Prostate gland (tissue), 2 donors: ENCODE measurements at places on chromosomes 3 and 15. TPM values are rescaled to one million over a fixed set of nuclear protein-coding genes. Genes with fewer than 3 reads are reported as not detected.

DNA sequence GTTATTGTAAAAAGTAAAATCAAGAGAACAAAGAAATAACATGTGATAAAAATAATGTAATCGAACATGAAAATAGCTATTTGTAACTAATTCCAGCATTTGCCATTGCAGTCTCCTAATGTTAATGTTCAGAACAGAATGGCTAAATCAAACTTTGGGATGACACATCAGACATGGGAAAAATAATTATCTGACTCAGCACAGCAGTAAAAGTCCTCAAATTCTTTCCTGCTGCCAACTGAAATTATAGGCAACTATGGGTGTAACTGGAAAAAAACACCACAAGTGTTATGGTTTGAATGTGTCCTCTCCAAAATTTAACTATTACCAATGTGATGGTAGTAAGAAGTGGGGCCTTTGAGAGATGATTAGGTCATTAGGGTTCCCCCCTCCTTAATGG lies 446.7 kb downstream of the C3orf38 start:
- no peaks in the 10 kb centered on the region for H3K27me3 ChIP-seq
- no peak overlapping the region for H3K4me3 ChIP-seq
- H3K27ac ChIP-seq, result no peak overlapping the region
- no peak for DNase-seq
- no peaks in the 10 kb centered on the region for H3K36me3 ChIP-seq

GRCh38 chr3:126464997-126465396 lies 10.7 kb downstream of the ZXDC start:
- no peak overlapping the region for H3K4me3 ChIP-seq
- DNase-seq, result no peak
- peaks cover 18% of the 10 kb centered on the region for H3K36me3 ChIP-seq
- H3K27ac ChIP-seq, result no peak overlapping the region
- no peaks in the 10 kb centered on the region for H3K4me1 ChIP-seq

SLC12A1 gene
- not detected for total RNA-seq

TXNRD3 gene
- 14.4 TPM for total RNA-seq

- no peaks in the 10 kb centered on the region for H3K27me3 ChIP-seq
- H3K27ac ChIP-seq, result no peak overlapping the region
- no peaks in the 10 kb centered on the region for H3K36me3 ChIP-seq
- no peak overlapping the region for H3K4me3 ChIP-seq
- DNase-seq, result no peak
Measured at GRCh38 chr15:96362755-96363651, 32.5 kb downstream of the NR2F2 start.

CAMK2N2 gene
- not detected for total RNA-seq

RFTN1 gene
- 7.4 TPM for total RNA-seq

DNA sequence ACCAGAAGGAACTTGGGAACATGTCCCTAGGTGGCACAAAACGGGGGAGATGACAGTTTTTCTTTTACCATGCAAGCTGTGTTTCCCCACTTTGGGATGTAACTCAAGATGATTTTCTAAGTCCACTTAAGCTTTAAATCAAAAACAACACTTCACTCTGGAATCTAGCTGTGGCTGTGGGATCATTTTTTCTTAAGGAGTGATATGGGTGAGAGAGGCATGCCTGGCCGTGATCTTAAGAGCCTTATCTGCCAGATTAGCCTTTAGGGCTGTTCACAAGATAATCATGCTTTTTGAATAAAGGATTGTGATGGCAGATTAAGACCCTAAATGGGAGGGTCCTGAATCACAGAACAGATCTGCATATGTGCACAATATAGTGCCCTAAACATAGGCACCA lies 384.8 kb upstream of the SEMA6D start:
- H3K4me3 ChIP-seq, result no peak overlapping the region
- H3K36me3 ChIP-seq, result no peaks in the 10 kb centered on the region
- DNase-seq, result no peak
- H3K27ac ChIP-seq, result no peak overlapping the region
- H3K27me3 ChIP-seq, result no peaks in the 10 kb centered on the region

- no peaks in the 10 kb centered on the region for H3K4me1 ChIP-seq
- H3K27ac ChIP-seq, result no peak overlapping the region
- DNase-seq, result no peak
- no peaks in the 10 kb centered on the region for H3K36me3 ChIP-seq
- no peaks in the 10 kb centered on the region for H3K27me3 ChIP-seq
Measured at GRCh38 chr15:56272454-56272853, 28.8 kb upstream of the RFX7 start.

- H3K4me1 ChIP-seq, result no peaks in the 10 kb centered on the region
- DNase-seq, result no peak
- H3K27me3 ChIP-seq, result no peaks in the 10 kb centered on the region
- no peaks in the 10 kb centered on the region for H3K36me3 ChIP-seq
Measured at GRCh38 chr15:92290359-92290992, 103.2 kb upstream of the ST8SIA2 start.

DNA sequence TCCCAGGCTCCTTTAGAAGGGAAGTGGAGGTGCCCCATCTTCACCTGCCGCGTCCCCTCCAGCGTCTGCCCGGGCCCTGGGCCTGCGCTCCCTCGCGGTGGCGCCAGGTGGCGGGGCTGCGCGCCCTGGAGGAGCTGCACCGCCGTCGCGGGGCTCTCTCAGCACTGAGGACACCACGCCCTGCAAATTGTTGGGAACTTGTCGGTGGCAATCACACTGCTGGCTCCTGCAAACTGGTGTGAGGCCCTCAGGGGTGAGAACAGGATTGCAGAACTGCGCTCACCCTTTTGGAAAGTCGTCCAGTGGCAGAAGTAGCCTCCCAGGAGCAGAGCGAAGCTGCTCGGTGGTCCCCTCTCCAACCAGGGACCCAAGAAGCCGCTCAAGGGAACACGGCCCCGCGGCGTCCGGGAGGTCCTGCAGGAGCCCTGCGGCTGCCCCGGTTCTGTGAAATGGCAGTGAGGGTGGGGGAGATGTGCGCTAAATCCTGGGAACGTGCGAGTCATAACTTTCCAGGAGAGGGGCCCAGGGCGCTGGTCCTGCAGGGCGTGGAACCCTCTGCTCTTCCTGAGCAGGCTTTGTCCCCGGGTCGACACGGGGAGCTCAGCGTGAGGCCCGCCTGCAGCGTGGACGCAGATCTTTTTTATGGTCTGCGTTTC lies 995 bp upstream of the LRRK1 start:
- DNase-seq, result peak; percentile 83
- H3K27ac ChIP-seq, result peak overlapping the region; percentile 86
- H3K36me3 ChIP-seq, result no peaks in the 10 kb centered on the region
- H3K27me3 ChIP-seq, result no peaks in the 10 kb centered on the region
- peak overlapping the region; percentile 63 for H3K4me3 ChIP-seq

ALCAM gene
- total RNA-seq, result 91.2 TPM

DNA sequence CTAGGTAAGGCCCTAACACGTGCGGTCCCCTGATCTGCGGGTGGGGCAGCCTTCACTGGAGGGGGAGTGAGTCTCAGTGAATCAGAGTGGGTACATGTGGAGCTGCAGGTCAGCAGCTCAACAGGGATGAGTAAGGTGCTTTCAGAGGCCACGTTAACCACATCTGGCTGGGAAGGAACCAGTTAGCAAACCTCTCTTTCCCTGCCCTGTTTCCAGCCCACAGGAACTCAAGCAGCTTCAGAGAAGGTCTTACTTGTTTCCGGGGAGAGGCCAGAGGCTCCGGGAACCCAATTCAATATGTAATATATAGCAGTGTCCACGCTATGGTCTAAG lies 175.3 kb downstream of the XXYLT1 start:
- peaks cover 4% of the 10 kb centered on the region for H3K4me1 ChIP-seq
- no peak for DNase-seq
- H3K27me3 ChIP-seq, result no peaks in the 10 kb centered on the region
- H3K4me3 ChIP-seq, result no peak overlapping the region
- H3K27ac ChIP-seq, result no peak overlapping the region

- no peaks in the 10 kb centered on the region for H3K4me1 ChIP-seq
- no peaks in the 10 kb centered on the region for H3K36me3 ChIP-seq
- no peak overlapping the region for H3K4me3 ChIP-seq
- H3K27me3 ChIP-seq, result no peaks in the 10 kb centered on the region
- H3K27ac ChIP-seq, result no peak overlapping the region
- no peak for DNase-seq
Measured at GRCh38 chr3:106013971-106014370, 145.2 kb upstream of the CBLB start.

GRCh38 chr15:39922462-39923092 lies 2.5 kb upstream of the GPR176 start:
- DNase-seq, result no peak
- no peaks in the 10 kb centered on the region for H3K27me3 ChIP-seq
- H3K4me3 ChIP-seq, result no peak overlapping the region
- no peak overlapping the region for H3K27ac ChIP-seq

GRCh38 chr15:55872471-55872870 lies 120.9 kb downstream of the NEDD4 start:
- H3K27me3 ChIP-seq, result no peaks in the 10 kb centered on the region
- no peaks in the 10 kb centered on the region for H3K4me1 ChIP-seq
- H3K36me3 ChIP-seq, result no peaks in the 10 kb centered on the region
- no peak for DNase-seq
- H3K27ac ChIP-seq, result no peak overlapping the region

DNA sequence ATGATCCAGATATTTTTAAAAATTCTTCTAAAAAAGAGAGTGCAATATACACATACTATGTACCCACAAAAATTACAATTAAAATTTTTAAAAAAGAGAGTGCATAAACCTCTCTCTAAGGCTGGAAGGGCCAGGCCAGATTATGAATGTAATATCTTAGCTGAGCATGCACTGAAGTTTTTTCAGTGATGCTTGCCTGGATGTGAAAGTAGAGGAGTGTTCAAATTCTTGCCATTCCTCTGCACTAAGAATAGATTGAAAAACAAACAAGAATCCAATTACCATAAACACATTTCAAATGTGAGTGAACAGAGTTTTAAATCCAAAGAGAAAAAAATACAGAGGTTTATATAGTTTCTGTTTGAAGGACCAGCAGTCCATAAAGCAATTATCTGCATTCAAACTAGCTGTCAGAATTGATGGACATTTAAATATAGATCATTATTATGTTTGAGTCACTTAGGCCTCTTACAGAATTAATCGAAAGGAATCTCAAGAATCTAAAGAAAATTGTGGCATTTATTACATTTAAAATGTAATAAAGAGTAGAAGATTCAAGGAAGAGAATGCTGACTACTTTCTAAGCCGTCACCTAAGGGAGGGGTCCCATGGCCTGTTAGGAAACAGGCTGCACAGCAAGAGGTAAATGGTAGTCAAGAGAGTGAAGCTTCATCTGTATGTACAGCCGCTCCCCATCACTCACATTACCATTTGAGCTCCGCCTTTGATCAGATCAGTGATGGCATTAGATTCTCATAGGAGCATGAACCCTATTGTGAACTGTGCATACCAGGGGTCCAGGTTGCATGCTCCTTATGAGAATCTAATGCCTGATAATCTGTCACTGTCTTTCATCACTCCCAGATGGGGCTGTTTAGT lies 159.3 kb upstream of the MDFIC2 start:
- no peak for DNase-seq
- H3K4me1 ChIP-seq, result no peaks in the 10 kb centered on the region
- no peak overlapping the region for H3K4me3 ChIP-seq
- H3K27ac ChIP-seq, result no peak overlapping the region
- no peaks in the 10 kb centered on the region for H3K36me3 ChIP-seq

DNA sequence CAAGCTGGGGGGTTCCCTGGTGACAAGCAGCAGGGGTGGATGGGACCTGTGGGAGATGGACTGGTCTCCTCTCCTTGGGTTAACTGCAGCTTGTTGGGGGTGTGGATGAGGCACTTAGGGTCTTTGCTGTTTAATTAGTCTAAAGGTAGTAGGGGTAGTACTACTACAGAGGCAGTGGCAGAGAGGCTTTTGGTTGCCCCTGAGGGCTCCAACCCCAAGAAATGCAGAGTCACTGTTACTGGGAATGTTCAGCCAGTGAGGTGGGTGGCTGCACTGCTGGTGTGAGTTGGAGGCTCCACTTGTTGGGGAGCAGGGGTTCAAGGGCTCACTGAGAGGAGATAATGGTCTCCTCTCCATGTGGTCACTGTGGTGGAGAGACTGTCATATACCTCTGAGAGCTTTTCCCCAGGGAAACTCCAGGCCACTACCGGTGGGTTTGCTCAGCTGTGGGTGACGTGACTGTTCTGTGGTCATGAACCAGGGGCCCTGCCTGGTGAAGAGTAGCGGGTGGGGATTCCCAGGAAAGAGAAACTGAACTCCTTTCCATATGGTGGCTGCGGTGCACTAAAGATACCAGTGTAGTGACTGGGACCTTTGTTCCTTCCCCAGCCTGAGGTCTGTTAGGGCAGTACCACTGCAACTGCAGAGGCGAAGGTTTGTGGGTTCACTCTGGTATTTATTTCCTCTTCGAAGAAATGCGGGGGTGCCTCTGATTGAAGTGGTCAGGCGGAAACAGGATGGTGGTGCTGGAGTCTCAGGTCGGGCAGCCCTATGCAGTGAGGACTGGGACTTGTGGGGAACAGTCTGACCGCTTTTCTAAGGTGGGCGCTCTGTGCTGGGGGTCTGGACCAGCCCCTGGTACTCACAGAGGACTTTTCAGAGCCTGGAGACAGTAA lies 68.9 kb upstream of the TNFSF10 start:
- H3K4me3 ChIP-seq, result no peak overlapping the region
- no peaks in the 10 kb centered on the region for H3K27me3 ChIP-seq
- H3K4me1 ChIP-seq, result peaks cover 3% of the 10 kb centered on the region
- DNase-seq, result no peak
- no peak overlapping the region for H3K27ac ChIP-seq
- no peaks in the 10 kb centered on the region for H3K36me3 ChIP-seq

DNA sequence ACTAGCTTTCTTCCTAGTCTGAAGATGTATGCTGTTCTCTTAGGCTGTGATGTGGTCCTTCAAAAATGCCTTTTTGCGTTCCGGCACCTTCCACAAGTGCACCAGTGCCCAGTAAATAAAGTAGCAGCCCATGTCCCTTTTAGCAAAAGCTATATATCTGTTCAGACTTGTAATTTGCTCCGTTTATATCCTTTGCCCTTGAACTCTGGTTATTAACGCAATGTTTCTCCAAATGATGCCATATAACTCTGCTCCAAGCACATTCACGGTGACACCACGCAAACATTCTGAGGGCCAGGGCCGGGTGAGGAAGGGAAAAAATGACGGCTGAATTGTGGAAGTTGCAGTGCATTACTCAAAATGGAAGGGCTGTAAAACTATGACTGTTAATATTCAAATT lies 1001.1 kb upstream of the NR2F2 start:
- H3K36me3 ChIP-seq, result no peaks in the 10 kb centered on the region
- H3K4me1 ChIP-seq, result no peaks in the 10 kb centered on the region
- H3K4me3 ChIP-seq, result no peak overlapping the region
- no peak for DNase-seq
- H3K27me3 ChIP-seq, result peaks cover 2% of the 10 kb centered on the region

CILP gene
- 27.8 TPM for total RNA-seq

TNNC1 gene
- 109 TPM for total RNA-seq

DNA sequence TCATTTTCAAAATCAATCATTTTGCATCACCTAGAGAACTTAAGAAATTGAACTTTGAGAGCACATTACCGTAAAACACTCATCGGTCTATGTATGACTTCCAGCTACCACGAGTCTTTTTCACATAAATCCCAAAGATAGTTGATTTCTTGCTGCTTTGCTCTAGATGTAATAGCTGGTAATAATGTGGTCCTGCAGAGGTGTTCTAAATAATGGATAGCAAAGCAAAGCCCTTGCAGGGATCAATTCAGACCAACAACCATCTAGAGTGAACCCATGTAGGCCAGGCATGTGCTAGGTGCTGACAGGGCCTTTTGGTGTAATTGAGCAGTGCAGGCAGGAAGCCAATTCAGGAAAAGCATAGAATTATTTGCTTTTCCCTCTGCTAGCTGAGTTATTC lies 26.1 kb upstream of the C3orf80 start:
- H3K27ac ChIP-seq, result no peak overlapping the region
- H3K36me3 ChIP-seq, result no peaks in the 10 kb centered on the region
- no peaks in the 10 kb centered on the region for H3K4me1 ChIP-seq
- H3K4me3 ChIP-seq, result no peak overlapping the region
- no peak for DNase-seq
